ENCODE measurements at places on chromosomes 7 and 10.

DNA sequence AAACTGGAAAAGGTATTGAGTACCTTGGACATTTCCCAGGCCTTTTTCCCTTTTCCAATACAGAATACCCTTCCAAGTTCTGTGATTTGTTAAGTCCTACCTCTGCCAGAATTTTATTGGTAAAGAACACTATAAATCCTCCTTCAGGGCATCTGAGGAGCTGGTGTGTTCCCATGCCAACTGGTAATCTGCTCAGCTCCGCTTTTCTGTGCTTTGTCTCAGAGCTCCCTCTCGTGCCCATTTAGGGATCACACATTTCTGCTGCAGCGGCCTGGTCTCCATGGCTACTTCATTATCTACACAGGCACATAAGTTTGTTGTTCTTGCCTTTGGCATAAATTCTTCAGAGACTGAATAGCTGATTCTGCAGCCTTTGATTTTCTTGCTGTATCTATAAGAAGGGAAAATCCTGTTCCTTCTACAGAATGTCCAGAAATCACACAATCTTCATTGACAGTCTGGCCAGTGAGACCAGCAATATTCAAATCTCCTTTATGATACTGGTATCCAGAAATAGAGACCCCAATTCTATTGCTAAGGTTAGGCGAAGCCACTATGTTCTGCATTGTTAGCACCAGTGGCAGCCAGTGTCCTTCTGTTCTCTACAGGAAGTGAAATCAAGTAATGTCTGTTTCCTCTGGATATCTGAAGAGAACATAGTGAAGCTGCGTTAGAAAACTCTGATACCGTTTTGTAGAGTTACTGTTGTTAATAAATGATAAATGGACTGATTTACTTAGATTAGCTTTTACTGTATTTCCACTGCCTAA is 51.9 kb downstream of the DENND11 start:
- DNase-seq, result no peak

GRCh38 chr10:34200355-34200901 is 614.7 kb downstream of the PARD3 start:
- DNase-seq, result no peak

DNA sequence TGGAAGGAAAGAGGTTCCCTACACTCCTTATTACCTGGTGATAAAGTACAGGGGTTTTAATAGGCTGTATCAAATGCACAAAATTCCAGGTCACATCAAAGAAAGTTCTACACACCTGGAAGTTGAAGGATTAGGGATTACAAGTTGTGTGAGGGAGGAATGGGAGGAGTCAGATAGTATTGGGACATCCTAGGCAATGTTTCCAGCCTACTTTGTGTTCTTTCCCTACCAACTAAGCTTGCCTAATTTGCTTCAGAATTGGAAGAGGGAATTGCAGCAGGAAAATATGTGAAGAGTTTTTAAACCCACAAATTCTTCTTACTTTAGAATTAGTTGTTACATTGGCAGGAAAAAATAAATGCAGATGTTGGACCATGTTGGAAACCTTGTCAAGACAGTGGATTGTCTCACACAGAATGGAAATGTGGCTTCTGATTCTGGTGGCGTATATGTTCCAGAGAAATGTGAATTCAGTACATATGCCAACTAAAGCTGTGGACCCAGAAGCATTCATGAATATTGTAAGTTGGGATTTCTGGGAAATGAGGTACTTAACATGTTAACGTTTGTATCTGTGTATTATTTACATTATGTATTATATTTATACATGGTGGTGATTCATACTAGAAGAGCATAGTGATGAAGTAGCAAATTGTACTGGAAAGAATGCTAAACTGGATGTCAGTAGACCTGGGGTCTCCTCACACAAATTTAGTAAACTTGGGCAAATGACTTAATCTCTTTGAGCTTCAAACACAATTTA is at the start of gene LIPM:
LIPM (plus strand) TSS at position 208 of the 763 bp plus-strand sequence; CDS start at position 375, 167 bp downstream.
- no peak for DNase-seq

DNA sequence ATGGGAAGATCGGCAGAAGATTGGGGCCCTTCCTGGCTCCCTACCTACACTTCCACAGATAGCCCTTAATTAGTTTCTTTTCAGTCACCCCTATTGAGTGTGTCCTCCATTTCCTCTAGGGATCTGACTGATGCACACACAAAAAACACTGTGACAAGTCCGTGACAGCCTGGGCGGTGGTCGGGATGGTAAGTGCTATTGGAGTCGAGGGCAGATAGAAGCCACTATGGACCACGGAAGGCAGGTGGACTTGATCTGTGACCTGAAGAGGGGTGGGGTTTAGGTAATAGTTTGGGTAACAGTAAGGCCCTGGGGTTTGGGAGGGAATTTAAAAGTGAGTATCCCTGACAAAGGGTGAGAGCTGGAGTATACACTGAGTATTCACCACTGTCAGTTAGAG is 53.0 kb downstream of the PDK4 start:
- DNase-seq, result no peak

DNA sequence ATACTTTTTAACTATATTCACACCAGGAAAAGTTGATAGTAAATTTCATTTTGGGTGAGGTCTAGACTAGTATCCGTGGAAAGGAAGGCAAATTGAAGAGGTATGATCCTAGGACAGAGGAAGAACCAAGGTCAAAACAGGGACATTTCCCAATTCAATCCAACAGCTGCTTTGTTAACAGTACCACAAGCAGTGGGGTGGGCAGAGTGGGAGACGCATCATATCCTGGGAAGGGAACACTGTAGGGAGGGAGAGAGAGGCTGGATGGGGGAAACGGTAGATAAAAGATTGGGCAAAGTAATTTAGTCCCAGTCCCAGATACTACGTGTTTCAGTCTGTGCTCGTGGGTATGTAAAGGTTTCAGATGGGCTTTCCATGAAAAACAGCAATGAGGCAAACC is 9.2 kb upstream of the FAS start:
- no peak for DNase-seq

- no peak for DNase-seq
Measured at GRCh38 chr10:130707389-130707979, 571.3 kb downstream of the GLRX3 start.

DNA sequence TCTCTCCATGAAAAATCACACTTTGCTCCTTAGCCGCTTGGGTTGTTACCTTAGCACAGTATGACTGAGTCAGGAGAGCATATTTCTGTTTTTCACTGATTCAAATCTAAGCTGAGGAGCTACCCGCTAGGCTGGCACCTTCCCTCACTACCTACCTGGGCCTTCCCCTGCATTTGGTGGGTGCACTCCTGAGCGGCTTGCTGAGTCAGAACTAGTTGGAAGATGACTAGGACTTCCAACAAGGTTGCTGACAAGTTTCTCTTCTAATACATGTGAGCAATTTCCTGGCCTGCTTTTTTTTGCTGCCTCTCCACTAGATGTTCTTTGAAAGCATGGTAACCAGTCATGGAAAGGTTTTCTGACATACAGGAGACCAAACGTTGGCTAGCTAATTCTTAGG is 43.8 kb upstream of the SEC61G start:
- DNase-seq, result no peak

GRCh38 chr7:100590077-100590737 is 4.1 kb downstream of the FBXO24 start:
- DNase-seq, result no peak

DNA sequence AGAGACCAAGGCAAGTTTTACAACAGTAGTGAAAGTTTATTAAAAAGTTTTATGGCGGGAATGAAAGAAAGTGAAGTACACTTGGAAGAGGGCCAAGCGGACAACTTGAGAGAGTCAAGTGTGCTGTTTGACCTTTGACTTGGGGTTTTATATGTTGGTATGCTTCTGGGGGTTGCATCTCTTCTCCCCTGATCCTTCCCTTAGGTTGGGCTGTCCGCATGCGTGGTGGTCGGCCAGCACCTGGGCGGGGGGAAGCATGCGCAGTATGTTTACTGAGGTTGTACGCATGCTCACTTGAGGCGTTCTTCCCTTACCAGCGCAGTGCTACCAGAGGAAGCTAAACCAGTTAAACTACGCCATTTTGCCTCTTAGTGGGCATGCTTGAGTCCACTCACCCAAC is 31.9 kb downstream of the NUP42 start:
- no peak for DNase-seq

DNA sequence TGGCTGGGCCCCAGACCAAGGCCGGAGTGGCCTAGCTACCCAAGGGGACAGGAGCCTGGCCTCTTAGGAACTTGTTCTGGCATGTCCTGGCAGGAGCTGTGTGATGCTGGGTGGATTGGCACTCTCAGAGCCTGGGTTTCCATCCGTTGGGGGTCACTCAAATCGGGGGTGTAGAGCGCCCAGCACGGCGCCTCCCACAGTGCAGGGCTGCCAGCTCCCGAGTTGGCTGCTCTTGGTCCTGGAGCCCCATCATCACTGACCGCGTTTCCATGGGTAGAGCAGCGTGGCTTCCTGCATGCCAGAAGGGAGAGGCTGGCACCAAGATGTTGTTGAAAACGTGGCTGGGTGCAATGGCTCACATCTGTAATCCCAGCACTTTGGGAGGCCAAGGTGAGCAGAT is 70.3 kb downstream of the UNCX start:
- DNase-seq, result no peak

- DNase-seq, result peak; percentile 35
Measured at GRCh38 chr7:636396-636795, 90.1 kb upstream of the DNAAF5 start.

All from T follicular helper cell (primary cell).